ENCODE measurements at places on chromosomes 13 and 19.

DNA sequence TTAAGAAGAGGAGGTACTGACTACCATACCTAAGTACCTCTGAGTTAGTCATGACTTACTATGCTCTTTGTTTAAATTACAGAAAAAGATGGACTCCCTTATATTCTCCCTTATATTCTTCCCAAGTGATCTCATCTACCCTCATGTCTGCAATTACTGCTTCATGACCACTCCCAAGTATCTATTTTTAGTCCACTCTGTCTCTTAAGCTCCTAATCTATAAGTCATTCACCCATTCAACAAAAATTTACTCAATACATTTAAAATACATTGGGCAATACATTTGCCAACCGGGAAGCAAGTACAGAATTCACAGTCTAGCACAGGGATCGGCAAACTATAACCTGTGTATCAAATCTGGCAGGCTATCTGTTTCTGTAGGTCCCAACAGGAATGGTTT lies 42.6 kb downstream of the KPNA3 start:
- DNase-seq: no peak

DNA sequence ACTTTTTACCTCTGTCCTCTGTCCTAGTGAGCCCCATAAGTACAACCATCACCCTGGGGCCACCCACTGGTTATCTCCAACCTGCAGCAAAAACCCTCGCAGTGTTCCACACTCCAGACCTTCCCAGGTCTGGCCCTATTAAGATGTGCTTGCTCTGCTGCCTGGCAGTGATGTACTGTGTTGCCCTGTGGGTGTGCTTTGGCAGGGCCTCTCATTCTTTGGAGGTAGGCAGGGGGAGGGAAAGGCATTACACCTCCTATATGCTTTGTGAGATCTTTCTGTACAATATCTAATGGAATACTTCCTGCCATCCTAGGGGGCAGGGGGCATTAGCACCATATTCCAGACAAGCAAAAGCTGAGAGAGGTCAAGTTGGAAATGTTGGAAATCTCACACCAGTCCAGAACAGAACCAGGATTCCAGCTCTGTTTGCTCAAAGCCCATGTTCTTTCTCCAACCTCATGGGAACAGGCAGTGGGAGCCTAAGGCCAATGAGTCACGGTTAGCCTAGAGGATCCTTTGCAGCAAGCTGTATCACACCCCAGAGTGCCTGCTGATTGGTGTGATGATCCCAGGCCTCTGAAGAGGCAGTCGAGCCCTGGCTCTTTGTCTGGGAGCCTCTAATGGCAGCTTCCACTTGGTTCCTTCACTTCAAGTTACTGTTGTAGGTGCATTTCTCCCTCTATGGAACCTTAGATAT lies 59.7 kb upstream of the UBL3 start:
- no peak for DNase-seq

GRCh38 chr13:36750046-36750445 lies 69.0 kb upstream of the RFXAP start:
- DNase-seq: no peak

DNA sequence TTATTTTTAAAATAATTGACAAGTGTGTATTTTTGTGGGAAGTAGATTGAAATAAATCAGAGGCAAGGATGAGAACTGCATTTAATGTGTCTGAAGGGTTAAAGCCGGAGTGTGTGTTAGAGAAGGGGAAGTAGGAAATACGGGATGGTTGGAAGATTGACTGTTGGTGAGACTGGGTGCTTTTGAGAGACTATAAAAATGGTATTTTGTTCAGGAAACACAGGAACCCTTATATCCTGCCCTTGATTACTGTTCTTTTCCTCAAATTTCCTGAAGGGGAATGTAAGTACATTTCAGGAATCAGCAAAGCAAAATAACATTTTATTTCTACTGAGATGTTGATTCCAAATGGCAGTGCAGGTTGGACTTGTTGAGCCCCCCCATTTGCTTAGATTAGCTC lies 15.1 kb downstream of the IFT88 start:
- DNase-seq: no peak

DNA sequence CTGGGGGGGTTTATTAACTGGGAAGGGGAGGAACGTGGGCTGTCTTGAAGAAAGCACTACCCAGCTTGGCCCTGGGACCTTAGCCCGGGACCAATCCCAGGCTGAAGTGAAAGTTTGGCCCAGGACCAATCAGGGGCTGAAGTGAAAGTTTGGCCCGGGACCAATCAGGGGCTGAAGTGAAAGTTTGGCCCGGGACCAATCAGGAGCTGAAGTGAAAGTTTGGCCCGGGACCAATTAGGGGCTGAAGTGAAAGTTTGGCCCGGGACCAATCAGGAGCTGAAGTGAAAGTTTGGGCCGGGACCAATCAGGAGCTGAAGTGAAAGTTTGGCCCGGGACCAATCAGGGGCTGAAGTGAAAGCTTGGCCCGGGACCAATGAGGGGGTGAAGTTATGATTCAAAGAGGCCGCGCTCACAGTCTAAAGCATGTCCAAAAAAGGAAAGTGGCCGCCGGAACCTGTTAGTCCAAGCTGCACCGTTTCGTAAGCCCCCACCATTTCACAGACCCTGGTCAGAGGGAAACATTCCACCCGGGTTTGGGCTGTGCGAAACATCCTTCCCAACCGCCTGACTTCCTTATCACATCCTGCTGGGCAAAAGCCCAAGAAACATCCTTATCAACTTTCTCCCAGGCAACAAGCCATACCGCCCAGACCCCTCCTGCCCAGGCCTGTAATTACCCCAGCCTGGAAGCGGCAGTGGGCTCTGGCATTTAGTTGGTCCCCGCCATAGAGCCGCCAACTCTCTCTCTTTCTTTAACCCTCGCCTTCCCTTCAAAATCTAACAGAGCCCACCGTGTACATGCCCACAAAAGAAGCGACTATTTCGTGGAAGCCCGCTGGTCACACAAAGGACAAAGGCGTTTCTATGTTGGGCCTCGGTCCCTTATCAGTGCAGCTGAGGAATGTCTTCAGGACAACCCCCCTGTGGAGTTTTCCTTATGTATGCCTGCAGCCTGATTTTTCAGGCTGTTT lies 1.1 kb downstream of the ZNF850 start:
- DNase-seq: no peak

DNA sequence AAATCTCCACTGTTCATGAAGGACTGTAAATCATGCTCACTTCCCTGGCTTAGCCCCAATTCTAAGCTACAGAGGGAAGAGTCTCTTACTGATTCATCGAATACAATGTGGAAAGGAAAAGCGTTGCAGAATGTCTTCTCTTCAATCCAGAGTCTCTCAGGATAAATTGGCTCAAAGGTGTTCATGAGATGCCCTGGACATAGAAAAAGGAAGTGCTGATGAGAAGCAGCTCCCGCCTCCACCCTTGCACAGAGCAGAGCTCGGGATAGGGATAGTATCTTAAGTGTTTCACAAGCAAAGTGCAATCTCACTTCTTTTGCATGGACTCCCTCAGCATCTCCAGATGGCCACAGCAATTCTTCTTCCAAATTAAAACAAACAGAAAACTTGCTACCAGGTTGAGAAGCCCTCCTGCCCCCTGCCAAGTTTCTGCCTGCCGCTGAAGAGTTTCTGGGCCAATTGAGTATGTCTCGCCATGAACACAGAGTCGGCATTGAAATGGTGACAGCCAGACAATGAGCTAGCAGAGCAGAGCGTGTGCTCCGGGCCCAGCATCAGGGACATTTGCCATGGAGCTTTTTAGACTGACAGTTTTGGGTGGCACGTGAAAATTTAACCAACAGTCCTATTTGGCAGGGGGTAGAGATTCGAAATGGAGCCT lies 85.7 kb downstream of the C13orf42 start:
- DNase-seq: no peak

- DNase-seq: no peak
These were observed 4.3 kb upstream of the LGALS4 start for GRCh38 chr19:38817081-38817480.

DNA sequence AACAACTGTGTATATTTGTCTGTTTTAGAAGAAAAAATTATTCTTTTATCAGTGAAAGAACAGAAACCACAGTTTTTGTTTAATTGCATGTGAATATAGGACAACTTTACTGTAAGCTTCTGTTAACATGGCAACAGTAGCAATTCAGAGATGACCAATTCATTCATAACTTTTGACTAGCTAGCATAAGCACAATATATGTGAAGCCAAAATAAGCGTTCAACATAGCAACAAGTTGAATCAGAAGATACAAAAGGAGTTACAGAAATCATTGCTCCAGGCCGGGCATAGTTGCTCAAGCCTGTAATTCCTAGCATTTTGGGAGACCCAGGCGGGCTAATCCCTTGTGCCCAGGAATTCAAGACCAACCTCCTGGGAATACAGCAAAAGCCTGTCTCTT lies 197.1 kb upstream of the GPC6 start:
- DNase-seq: no peak

- no peak for DNase-seq
These were observed 12.1 kb upstream of the EHD2 start for GRCh38 chr19:47700934-47701716.

DNA sequence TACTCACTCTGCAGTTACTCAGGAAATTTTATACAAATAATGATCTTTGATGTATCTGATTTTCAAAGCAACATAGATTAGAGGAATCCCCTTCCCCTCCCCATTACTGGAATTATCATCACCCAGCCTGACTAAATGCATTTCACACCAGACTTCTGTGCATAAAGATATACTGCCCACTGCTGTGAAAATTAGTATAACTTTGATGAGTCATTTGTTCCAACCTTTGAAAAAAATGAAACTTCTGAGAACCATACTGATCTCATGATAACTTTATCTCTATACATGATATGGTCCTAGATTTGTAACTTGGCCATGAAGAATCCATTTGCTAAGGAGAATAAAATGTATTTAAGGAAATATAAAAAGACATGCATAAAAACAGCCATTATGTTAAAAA lies 63.9 kb downstream of the GPC6 start:
- no peak for DNase-seq

DNA sequence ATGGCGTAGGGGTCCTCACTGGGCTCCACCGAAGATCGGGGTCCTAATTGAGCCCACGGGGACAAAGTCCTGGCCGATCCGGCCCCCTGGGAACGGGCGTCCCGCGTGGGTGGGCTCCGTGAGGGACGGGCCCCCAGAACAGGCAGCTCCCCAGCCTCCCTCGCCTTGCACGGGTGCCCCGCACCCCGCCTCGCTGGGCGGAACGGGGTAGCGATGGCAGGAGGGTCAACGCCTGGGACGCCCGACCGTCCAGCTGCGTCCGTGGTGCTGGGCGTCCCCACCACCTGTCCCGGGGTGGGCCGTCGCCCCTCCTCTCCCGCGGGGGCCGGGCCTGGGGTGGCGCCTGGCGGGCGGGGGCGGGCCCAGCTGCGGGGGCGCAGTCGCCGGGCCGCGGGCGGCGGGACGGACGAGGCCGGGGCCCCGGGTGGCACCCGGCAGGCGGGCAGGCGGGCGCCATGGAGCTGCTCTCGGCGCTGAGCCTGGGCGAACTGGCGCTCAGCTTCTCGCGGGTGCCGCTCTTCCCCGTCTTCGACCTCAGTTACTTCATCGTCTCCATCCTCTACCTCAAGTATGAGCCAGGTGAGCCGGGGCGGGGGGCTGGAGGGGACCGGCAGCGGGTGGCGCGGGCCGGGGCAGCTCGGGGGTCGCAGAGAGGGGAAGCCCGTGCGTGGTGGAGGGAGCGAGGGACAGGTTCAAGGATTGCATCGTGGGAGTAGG lies at the start of gene TMEM38A:
Gene TMEM38A, plus strand, starts transcription at position 377 of the 717 bp plus-strand sequence. Its CDS starts 79 bp downstream, at position 456.
- no peak for DNase-seq

GRCh38 chr13:49784886-49785570 lies 7.5 kb downstream of the KPNA3 start:
- DNase-seq: no peak

DNA sequence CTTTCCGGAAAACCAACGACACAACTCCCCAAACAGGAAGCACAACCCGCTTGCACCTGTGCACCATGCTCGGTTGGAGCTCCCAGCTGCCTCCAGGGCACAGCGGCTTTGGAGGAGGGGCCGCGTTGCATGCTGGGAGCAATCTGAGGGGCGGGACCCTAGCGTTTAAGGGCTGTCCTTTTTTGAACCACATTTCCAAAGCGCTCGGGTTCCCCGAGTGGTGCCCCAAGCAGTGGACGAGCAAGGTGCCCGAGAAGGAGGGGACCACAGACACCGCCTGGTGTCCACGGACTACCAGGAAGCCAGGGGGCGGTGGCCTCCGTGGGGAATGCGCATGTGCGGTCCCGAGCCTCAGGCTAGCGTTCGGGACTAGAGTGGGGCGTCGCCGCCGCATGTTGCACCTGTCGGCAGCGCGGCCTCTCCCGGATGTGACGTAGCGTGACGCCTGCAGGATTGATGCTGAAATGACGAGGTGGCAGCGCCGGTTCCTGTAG lies 11.9 kb upstream of the ZNF57 start:
- peak; percentile 22 for DNase-seq

- DNase-seq: no peak
These were observed 5.1 kb downstream of the ZNF507 start for GRCh38 chr19:32350471-32350865.

GRCh38 chr13:24661713-24662112 lies 18.5 kb upstream of the ATP12A start:
- DNase-seq: no peak

GRCh38 chr19:50977626-50978025 lies 6.1 kb downstream of the KLK7 start:
- DNase-seq: no peak

- no peak for DNase-seq
These were observed 667.9 kb upstream of the SLITRK5 start for GRCh38 chr13:87003265-87003664.

DNA sequence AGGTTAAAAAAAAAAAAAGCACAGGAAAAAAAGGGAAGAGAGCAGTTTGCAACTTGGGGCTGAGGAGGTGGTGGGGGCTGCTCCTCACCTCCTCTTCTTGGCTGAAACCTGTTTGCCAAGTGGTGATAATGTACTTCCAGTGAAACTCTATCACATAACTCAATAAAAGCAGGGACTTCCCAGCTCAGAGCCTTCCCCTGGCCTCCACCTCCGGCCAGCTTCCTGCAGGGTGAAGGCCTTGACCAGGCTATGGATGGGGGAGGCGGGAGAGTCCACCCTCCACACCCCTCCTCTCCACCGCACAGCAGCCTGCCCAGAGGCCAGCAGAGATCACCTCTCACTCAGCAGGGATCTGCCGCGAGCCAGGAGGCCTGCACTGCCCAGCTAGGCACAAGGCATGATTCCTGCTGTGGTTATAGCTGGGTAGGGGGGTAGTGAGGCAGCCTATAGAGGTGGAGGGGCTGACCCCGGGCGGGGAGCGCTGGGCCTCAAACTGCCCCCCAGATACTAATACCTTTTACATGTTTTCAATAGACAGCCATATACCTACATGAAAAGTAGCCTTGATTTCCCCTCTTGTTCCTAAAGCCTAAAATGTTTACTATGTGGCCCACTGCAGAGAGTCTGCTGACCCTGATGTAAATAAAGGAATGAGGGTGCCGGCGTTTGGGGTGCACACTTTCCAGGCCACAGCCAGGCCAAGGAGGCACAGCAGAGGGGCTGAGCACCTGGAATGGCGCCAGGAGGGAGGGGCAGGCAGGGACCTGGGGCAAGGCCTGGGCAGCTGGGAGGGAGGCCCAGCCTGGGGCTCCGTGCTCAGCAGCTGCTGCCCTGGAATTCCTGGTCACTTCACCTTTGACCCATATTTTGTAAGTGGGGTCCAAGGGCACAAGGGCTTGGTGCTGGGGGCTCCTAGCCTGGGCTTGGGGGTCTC lies 10.3 kb downstream of the ZNF787 start:
- DNase-seq: no peak

GRCh38 chr13:59771272-59771671 lies 392.5 kb downstream of the DIAPH3 start:
- no peak for DNase-seq

- no peak for DNase-seq
These were observed 209.7 kb downstream of the SPRY2 start for GRCh38 chr13:80131204-80131603.
